ENCODE measurements at places on chromosomes 7 and 10. TPM values are rescaled to one million over a fixed set of nuclear protein-coding genes. Genes with fewer than 3 reads are reported as not detected.

DNA sequence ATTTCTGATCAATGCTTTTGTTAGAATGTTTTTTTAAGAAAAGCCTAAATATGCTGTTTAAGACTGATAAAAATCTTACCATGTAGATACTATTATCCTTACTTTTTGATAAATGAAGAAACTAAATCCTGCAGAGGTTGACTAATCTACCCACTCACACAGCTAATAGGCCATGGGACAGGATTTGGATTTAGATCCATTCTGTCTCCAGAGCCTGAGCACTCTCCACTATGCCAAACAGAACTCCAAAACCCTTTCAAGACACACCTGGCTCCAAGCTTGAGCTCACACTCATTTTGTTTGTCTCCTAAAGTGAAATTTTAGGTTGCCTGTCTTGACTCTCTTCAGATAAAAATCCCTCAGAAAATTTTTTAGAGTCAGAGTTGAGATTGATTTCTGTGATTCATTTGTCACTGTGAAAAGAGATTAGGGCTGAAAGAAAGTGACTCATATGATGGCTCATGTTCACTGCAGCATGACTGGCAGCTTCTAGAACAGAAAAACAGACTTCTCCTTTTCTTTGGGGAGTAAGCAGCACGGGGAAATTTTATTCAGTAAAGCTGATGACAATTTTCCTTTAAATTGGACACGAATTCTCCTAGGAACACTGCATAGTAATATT is 132.3 kb upstream of the POT1 start:
- DNase-seq: no peak

DNA sequence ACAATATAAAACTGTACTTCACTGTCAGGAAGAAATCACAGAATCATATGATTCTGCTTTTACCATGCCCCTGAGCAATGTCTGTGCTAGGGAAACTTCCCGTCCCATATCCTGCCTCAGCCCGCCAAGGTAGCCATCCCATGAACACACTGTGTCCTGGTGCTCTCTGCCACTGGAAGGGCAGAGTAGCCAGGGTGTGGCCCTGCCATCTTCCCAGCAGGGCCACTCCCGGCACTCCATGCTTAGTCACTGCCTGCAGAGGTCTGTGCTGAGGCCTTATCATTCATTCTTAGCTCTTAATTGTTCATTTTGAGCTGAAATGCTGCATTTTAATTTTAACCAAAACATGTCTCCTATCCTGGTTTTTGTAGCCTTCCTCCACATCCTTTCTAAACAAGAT is 31.8 kb downstream of the AP3M1 start:
- DNase-seq: no peak

- DNase-seq: no peak
These were observed 252.9 kb downstream of the HGF start for GRCh38 chr7:81516898-81517297.

DNAJC12 gene
- total RNA-seq: 15.5 TPM

MYL10 gene
- total RNA-seq: not detected

RBM20 gene
- total RNA-seq: 2.0 TPM

HOXA4 gene
- total RNA-seq: 1.4 TPM

Data from spinal cord (tissue), 10 donors.